GM23338 (cell line): ENCODE measurements at places on chromosomes 16 and 17. TPM values are rescaled to one million over a fixed set of nuclear protein-coding genes. Genes with fewer than 3 reads are reported as not detected.

Gene HOXB5
- total RNA-seq, result not detected in 2 replicates

Gene CLEC18C
- total RNA-seq, result not detected in 2 replicates

Gene PRSS21
- 1.1 and 2.4 TPM in 2 replicates for total RNA-seq

Gene CYTH1
- 14.5 and 21.2 TPM in 2 replicates for total RNA-seq

Gene DPEP2
- total RNA-seq, result not detected in 2 replicates

Gene CCDC40
- 7.1 and 8.1 TPM in 2 replicates for total RNA-seq

Gene ALKBH5
- total RNA-seq, result 103 and 117 TPM in 2 replicates

Gene TMEM114
- 0.52 TPM in 1 of 2 replicates, not detected in the other for total RNA-seq
